ENCODE measurements at places on chromosomes 7 and 10. TPM values are rescaled to one million over a fixed set of nuclear protein-coding genes. Genes with fewer than 3 reads are reported as not detected.

The PRTFDC1 gene
- 0.43 TPM for total RNA-seq

The ENKUR gene
- total RNA-seq: not detected

The SHTN1 gene
- total RNA-seq: 0.35 TPM

The RPEL1 gene
- not detected for total RNA-seq

- no peak overlapping the region for H3K27ac ChIP-seq
- H3K36me3 ChIP-seq: no peaks in the 10 kb centered on the region
- H3K27me3 ChIP-seq: no peaks in the 10 kb centered on the region
- no peak for DNase-seq
- H3K4me3 ChIP-seq: no peak overlapping the region
Measured at GRCh38 chr7:44284216-44284615, 41.2 kb downstream of the CAMK2B start.

DNA sequence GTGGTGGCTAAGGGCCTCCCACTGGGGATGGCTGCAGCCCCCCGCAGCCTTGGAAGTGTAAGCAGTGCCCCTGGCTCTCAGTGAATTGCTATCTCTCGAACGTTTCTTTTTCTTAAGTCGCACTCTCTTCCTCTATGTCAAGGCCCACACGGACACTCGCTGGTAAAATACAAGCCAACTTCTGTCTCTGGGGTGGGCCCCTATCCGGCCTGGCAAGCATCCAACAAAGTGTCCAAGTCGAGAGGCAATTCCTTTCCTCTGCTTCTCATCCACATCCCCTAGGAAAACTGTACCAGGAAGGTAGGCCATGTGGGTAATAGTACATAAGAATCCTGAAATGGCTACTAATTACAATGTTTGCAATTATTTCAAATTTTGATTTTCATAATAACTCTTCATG lies 194.9 kb upstream of the MGMT start:
- H3K27me3 ChIP-seq: peaks cover 13% of the 10 kb centered on the region
- DNase-seq: no peak
- no peak overlapping the region for H3K27ac ChIP-seq
- no peaks in the 10 kb centered on the region for H3K4me1 ChIP-seq
- H3K36me3 ChIP-seq: no peaks in the 10 kb centered on the region

GRCh38 chr7:134639061-134639460 lies 7.6 kb upstream of the BPGM start:
- H3K4me1 ChIP-seq: no peaks in the 10 kb centered on the region
- no peak overlapping the region for H3K27ac ChIP-seq
- no peaks in the 10 kb centered on the region for H3K36me3 ChIP-seq
- DNase-seq: no peak
- H3K27me3 ChIP-seq: no peaks in the 10 kb centered on the region

The HIP1 gene
- total RNA-seq: 3.6 TPM

DNA sequence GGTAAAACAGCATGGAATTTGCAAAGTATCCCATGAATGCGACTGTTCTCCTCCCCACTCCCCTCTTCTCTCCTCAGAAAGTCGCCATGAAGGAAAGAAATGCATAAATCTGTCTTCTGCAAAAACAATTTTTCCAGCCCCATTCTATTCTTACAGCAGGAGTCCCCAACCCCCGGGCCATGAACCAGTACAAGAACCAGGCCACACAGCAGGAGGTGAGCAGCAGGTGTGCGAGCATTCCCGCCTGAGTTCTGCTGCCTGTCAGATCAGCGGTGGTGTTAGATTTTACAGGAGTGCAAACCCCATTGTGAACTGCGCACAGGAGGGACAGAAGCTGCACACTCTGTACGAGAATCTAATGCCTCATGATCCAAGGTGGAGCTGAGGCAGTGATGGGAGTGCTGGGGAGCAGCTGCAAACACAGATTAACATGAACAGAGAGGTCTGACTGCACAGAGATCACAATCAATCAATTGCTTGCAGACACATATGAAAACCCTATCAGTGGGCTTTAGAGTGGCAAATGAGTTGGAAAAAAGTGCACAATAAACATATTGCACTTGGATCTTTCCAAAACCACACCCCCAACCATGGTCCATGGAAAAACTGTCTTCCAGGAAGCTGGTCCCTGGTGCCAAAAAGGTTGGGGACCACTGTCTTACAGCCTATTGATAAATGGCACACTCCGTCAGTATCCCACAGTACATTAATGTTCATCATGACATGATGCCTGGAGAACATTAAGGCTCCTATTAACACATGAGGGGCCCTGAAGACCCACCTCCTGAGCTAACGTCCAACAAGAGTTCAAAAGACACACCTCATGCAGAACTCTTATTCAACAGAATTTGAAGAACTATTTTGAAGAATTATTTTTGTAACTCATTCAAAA lies 205.0 kb downstream of the PTPRN2 start:
- no peak overlapping the region for H3K27ac ChIP-seq
- H3K4me3 ChIP-seq: no peak overlapping the region
- DNase-seq: no peak
- H3K36me3 ChIP-seq: no peaks in the 10 kb centered on the region
- no peaks in the 10 kb centered on the region for H3K4me1 ChIP-seq
- peaks cover 19% of the 10 kb centered on the region for H3K27me3 ChIP-seq

GRCh38 chr10:120998251-120998650 lies 147.1 kb downstream of the WDR11 start:
- no peak for DNase-seq
- no peak overlapping the region for H3K27ac ChIP-seq
- H3K36me3 ChIP-seq: no peaks in the 10 kb centered on the region
- no peaks in the 10 kb centered on the region for H3K4me1 ChIP-seq
- H3K4me3 ChIP-seq: no peak overlapping the region
- H3K27me3 ChIP-seq: no peaks in the 10 kb centered on the region

DNA sequence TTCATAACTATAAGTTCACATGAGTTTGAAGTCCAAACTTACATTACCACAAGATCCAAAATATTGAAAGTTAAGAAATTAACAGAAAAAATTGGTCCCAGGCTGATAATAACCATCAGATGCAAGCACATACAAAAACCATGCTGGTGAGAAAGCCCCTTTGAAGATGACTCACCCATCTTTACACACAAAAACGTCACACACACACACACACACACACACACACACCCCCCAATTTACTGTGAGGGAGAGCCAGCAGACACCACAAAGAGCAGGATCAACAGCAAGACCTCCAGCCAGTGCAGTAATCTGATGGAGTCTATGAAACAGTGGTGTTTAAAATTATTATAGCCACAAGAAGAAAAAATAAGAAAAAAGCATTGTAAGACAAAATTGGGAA lies 50.1 kb upstream of the DRGX start:
- H3K27me3 ChIP-seq: peaks cover 2% of the 10 kb centered on the region
- H3K27ac ChIP-seq: no peak overlapping the region
- no peak for DNase-seq
- H3K4me3 ChIP-seq: no peak overlapping the region

The NEURL1 gene
- 0.84 TPM for total RNA-seq

The TMEM225B gene
- total RNA-seq: 1.0 TPM

- H3K4me1 ChIP-seq: peaks cover 3% of the 10 kb centered on the region
- DNase-seq: no peak
- H3K27ac ChIP-seq: no peak overlapping the region
- no peaks in the 10 kb centered on the region for H3K27me3 ChIP-seq
- H3K4me3 ChIP-seq: no peak overlapping the region
Measured at GRCh38 chr10:74841265-74841973, 15.0 kb downstream of the KAT6B start.

DNA sequence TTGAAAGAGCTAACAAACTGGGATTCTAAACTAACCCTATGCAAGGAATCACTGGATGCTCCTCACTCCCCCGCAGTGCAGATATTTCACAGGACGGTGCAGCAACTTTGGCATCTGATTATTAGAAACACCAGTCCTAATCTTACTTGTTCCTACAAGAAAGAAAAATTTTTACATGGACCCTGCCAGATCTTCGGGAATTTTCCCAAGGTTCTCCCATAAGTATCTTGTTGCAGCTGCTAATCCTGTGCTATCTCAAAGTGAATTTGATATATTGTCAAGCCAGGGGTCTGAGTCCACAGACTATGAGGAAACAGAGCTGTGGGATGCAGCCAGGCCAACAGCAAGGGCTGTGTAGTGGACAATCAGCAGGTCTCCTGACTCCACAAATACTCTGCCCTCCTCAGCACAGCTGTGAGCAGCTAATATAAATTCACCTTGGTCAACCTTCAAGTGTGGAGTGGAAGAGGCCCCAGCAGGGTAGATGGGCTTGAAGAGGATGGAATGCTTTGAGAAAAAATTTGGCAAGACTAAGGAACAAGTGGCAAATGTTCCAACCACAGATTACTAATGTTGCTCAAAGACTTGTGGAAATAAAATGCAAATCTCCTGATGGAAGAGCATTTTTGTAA lies 25.6 kb downstream of the VSTM4 start:
- no peak for DNase-seq
- H3K27ac ChIP-seq: no peak overlapping the region
- H3K36me3 ChIP-seq: no peaks in the 10 kb centered on the region
- no peak overlapping the region for H3K4me3 ChIP-seq
- no peaks in the 10 kb centered on the region for H3K4me1 ChIP-seq
- H3K27me3 ChIP-seq: peaks cover 11% of the 10 kb centered on the region

The WIPF3 gene
- 0.16 TPM for total RNA-seq

The SUN3 gene
- not detected for total RNA-seq

The H2BK1 gene
- 7.7 TPM for total RNA-seq

GRCh38 chr7:90951986-90952954 lies 312.0 kb upstream of the FZD1 start:
- H3K27me3 ChIP-seq: no peaks in the 10 kb centered on the region
- H3K4me3 ChIP-seq: no peak overlapping the region
- H3K4me1 ChIP-seq: no peaks in the 10 kb centered on the region
- H3K27ac ChIP-seq: no peak overlapping the region
- H3K36me3 ChIP-seq: no peaks in the 10 kb centered on the region
- no peak for DNase-seq

The CALCR gene
- not detected for total RNA-seq

DNA sequence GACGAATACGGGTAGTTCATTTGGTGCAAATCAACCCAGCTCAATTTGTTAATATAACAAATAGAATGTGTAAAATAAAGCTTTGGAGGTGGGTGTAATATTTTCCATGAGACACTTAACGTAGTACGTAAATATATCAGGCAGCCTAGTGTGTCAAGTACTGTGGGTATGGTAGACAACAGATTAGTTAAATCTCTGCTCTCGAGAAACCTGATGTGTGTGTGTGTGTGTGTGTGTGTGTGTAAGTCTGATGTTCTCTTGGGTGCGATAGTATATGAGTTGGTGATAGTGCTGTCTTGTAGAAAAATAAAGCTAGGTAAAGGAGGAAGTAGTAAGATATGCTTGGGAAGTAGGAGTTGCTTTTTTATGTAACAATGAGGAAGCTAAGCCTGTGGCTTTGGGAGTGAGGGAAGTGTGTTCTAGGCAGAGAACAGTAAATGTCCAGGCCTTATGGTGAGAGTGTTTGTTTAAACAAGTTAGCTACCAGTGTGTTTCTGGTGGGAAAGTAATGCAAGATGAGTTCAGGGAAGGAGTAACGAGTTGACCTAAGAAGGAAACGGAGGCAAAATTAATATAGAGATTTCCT lies 26.1 kb downstream of the WAC start:
- DNase-seq: no peak
- H3K27ac ChIP-seq: no peak overlapping the region
- no peaks in the 10 kb centered on the region for H3K27me3 ChIP-seq
- H3K4me1 ChIP-seq: peaks cover 14% of the 10 kb centered on the region
- no peak overlapping the region for H3K4me3 ChIP-seq

DNA sequence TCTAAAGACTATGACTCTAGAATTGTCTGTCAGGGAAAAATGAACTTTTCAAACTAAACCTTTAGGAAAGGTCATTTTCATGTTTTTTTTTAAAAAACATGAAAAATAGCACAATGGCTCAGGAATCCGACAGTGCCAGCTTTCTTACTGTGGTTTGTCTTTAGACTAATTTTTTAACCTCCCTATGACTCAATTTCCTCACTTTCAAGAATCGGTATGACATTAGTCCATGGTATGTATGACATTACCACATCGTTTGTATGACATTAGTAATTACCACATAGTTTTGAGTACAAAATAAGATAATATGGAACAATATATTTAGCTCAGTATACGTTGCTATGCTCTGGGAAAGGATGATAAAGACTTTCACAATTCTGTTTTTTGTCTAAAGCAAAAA lies 383.2 kb downstream of the PTPRN2 start:
- no peaks in the 10 kb centered on the region for H3K27me3 ChIP-seq
- no peak for DNase-seq
- H3K27ac ChIP-seq: no peak overlapping the region

All from T-cell (primary cell).